ENCODE measurements at places on chromosomes 7 and 10. TPM values are rescaled to one million over a fixed set of nuclear protein-coding genes. Genes with fewer than 3 reads are reported as not detected.

DNA sequence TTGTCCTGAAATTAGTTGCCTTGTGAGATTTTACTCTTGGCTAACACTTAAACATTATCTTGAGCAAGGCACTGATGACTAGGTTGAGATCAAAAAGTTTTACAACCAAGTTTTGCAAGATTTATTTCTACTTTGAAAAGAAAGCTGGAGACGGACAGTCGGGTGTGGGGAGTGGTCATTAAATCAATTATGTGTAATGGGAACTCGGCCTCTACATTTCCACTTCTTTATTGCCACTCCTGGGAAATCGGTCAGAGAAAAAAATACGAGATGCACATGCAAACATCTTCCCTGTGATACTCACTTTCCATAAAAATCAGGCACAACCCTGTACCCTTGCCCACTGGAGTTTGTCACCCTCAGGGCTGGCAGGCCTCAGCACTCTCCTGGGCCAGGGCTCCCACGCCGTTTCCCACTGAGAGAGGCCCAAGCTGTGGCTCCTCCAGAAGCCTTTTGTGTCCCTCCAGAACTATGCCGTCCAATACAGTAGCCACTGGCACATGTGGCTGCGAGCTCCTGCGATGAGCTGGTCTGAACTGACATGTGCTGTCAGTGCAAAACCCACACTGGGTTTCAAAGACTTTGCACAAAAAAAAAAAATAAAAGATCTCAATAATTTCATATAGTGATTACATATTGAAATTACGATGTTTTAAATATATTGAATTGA is 7.5 kb upstream of the GPNMB start:
- no peak for DNase-seq

GRCh38 chr7:2405601-2406345 is 2.4 kb downstream of the CHST12 start:
- DNase-seq = peak; percentile 54

DNA sequence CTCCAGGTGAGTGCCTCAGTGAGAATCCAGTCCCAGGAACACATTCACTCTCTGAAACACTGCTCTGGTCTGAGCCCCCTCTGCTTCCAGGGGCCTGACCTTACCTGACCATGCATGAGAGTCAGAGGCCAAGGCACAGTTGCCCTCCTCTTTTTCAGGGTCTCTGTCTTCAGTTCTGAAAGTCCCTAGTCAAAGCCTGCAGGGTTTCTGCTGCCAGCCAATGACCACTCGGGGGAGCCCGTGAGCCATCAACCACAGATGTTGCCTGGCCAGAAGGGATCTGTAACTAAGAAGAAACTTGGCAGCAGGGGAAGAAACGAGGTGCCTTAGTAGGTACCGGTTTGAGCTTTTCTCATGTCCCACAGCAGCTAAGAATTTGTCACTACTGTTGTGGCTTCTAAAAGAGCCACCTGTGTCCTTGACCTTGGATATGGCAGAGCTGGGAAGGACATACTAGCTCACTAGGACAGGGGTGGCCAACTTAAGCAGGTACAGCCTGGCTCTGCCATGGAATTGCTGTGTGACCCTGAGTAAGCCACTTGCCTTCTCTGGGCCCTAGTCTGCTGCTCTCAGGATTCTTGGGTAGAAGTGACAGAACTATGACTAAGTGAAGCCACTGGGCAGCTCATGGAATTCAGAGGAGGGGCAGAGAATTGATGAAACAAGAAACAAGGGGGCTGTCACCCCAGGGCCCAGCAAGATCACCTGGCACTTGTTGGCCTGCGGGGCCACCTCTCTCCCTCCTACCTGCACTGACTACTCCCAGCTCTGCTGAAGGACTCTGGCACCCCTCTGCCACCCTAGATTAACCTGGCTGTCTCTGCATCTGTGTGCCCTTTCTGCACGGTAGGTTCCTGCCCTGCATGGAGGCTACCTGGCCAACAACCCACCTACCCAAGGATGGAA is 83.8 kb upstream of the GPR26 start:
- DNase-seq = peak; percentile 60

DNA sequence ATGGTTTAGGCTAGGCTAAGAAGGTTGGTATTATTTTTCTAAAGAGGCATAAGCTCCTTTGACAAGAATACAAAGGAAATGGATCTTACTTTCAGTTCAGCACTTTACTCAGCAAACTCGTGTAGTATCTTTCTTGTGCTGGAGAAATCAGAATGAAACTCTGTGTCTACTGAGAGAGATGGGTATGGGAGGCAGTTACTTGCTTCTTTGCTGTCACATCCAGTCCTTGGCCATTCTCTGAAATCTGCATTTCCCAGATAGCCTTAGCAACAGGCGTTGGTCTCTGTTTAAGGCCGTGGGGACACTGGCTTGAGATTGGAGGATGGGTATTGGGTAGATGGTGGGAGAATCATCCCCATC is 180.5 kb downstream of the NRP1 start:
- DNase-seq = no peak

DNA sequence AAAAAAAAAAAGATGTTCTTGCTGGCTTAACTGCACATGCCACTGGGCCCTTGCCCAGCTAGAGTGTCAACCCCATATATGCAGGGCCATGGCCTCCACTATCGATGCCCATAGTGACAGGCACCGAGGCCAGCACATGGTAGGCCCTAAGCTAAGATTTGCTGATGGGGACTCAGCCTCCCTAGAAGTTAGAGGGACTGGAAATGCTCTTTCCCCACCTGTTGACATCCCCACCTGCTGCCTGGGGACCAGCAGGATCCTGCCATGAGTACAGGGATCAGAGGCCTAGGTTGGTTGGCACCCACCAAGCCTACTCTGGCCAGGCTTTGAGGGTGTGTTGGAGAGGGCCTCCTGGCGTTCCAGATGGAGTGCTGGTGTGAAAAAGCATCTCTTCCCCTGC is 16.0 kb upstream of the SLC18A2 start:
- no peak for DNase-seq

GRCh38 chr10:10914144-10914543 is 103.5 kb upstream of the CELF2 start:
- DNase-seq = no peak

GRCh38 chr7:33757563-33758165 is 147.7 kb upstream of the BMPER start:
- DNase-seq = no peak

GRCh38 chr7:55473932-55474331 is 98.4 kb downstream of the VOPP1 start:
- no peak for DNase-seq

GRCh38 chr7:101859411-101860106 is 42.1 kb downstream of the CUX1 start:
- no peak for DNase-seq

DNA sequence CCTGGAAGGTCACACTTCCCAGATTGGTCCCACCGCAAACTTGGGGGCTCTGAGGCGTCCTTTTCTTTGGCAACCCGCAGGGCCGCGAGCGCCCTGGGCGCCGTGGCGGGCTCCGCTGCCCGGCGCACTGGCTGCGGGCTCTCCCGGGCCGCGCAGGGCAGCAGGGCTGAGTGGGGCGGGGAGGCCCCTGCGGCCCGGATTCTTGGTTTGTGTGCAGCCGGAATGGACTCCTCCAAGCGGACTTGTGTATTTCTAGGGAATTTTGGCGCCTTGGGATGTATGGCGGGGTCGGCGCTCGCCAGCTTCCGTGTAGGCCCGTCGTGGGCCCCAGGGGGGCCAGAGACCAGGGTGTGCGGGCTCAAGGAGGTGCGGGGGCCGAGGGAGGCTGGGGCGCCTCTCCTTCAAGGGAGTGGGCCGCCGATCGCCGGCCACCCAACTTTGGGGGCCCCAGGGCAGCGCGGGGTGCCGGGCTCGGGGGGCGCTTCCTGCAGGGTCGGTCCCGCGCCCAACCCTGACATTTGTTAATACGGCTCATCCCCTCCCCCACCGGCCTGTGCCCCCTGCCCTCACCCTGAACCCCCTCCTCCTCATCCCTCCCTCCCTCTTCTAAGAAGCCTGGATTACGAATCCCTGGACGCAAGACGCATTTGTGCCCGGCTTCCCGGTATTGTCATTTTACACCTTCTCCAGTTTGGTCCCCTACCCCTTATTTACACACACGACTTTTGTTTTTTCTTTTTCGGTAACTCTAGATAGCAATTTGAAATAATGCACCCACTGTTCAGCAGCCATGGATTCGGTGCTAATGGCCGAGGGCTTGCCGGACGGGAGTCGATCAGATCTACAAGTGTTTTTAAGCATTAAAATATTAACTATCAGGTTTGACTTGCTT is 2.5 kb downstream of the TCF7L2 start:
- no peak for DNase-seq

GRCh38 chr7:3862774-3863173 is 561.7 kb downstream of the SDK1 start:
- DNase-seq = no peak

DNA sequence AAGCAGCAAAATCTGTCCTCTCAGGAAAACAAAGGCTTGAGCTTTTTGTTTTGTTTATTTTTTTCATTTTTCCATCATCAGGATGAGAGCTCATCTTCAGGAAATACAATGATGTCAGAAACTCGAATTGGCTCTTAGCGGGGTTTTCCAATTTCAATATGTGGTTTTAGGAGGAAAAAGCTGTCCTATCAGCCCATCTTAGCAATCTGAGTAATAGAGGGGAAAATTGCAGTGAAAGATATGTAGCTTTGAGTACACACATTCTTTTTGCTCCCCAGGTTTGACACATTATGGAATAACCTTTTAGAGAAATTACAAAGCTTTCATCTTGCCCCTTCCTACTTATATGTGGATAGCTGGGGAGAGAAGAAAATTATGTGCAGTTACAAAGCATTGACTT is 113.6 kb upstream of the MYO3A start:
- no peak for DNase-seq

GRCh38 chr7:130393101-130393561 is 12.8 kb downstream of the CPA1 start:
- no peak for DNase-seq

- DNase-seq = no peak
These were observed 7.6 kb upstream of the MRC1 start for GRCh38 chr10:17801507-17801906.

- no peak for DNase-seq
These were observed 44.1 kb upstream of the ADO start for GRCh38 chr10:62760401-62760800.

GRCh38 chr7:100400656-100401055 is 27.4 kb downstream of the PILRA start:
- no peak for DNase-seq

GRCh38 chr7:22419488-22419887 is 62.5 kb upstream of the RAPGEF5 start:
- DNase-seq = no peak

- no peak for DNase-seq
These were observed 4.4 kb downstream of the UNCX start for GRCh38 chr7:1236831-1237701.

GRCh38 chr10:62095181-62096122 is 173.2 kb downstream of the RTKN2 start:
- no peak for DNase-seq

DNA sequence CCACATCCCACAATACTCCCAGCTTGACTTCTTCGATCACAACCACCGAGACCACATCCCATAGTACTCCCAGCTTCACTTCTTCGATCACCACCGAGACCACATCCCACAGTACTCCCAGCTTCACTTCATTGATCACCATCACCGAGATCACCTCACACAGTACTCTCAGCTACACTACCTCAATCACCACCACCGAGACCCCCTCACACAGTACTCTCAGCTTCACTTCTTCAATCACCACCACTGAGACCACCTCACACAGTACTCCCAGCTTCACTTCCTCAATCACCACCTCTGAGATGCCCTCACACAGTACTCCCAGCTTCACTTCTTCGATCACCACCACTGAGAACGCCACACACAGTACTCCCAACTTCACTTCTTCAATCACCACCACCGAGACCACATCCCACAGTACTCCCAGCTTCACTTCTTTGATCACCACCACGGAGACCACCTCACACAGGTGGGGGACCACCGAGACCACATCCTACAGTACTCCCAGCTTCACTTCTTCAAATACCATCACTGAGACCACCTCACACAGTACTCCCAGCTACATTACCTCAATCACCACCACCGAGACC is 8.6 kb downstream of the MUC3A start:
- no peak for DNase-seq

GRCh38 chr10:132455441-132455971 is 58.5 kb downstream of the PWWP2B start:
- DNase-seq = no peak

- no peak for DNase-seq
These were observed 96.7 kb downstream of the SFMBT2 start for GRCh38 chr10:7314170-7314569.

DNA sequence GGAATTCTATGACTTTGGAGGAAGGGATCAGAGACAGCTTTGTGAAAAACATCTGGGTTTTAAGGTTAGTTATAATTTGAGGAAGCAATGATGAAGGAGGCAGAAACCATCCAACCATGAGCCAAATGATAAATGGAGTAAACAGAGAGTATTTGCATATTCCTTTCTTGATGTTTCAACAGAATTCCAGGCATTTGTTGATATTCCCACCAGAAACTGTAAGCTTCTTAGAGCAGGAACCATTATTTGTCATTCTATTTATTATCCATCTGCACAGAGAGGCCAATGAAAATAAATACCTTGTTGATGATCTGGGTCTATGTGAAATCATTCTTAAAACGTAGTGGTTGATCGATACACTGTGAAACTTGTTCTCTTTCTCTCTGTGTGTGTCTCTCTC is 715.3 kb downstream of the INHBA start:
- DNase-seq = no peak

DNA sequence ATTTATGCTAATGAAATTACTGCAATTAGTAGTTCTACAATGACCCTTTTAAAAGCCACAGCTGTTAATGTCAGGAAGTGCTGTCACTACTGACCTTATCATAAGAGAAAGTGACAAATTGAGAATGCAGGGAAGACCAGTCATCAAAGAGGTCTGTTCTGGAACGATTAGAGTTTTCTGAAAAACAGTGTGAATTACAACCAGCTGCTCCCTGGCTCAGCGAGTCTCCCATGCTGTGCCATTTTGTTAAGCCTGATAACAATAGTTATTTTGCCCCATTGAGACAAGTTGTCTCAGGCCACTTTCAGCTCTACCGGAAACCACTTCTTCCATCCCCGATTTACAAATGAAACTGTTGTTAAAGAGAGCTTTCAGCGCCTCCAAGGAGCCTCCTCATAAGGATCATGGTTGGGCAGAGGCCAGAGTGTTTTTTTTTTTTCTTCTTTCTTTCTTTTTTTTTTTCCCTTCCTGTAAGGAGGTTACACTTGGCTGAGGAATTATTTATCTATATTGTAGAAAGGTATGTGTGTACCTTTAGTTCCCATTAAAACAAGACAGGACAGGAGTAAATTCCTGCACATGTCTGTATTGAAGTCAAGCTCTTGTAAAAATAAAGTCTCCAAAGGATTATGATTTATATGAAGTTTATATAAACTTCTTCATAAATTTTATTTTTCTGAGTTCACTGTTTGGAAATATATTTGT is 173.6 kb downstream of the CDCA7L start:
- DNase-seq = no peak

The CRYGN gene
- total RNA-seq = 1.8 TPM

The SFR1 gene
- total RNA-seq = 11.3 TPM

The CFAP43 gene
- total RNA-seq = not detected

The GPER1 gene
- total RNA-seq = 0.41 TPM

The PTPRE gene
- total RNA-seq = 30.2 TPM

The IDI2 gene
- total RNA-seq = not detected

The CYP3A7 gene
- not detected for total RNA-seq
